Gastroesophageal sphincter (tissue), 4 donors: ENCODE measurements at places on chromosomes 6 and 20. TPM values are rescaled to one million over a fixed set of nuclear protein-coding genes. Genes with fewer than 3 reads are reported as not detected.

DNA sequence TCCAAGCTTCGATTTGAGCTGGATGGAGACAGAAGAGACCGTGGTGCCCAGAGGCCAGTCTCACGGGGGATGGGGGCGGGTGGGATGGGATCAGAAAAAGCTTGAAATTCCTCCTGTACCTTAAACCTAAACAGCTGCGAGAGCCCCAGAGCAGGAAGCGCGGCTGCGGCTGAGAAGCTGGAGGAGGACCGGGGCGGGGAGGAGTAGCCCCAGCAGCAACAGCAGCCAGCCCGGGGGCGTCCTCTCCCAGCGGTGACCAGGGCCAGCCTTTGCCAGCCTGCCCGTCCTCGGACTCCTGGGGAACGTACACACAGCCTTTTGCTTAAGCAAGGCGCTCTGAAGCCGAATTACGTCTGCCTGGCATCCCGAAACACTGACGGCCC, 17.4 kb upstream of the PRDM13 start:
- ATAC-seq = peak; percentile 25
- H3K36me3 ChIP-seq = no peaks in the 10 kb centered on the region
- H3K27ac ChIP-seq = no peak overlapping the region
- H3K27me3 ChIP-seq = peaks cover 69% of the 10 kb centered on the region

DNA sequence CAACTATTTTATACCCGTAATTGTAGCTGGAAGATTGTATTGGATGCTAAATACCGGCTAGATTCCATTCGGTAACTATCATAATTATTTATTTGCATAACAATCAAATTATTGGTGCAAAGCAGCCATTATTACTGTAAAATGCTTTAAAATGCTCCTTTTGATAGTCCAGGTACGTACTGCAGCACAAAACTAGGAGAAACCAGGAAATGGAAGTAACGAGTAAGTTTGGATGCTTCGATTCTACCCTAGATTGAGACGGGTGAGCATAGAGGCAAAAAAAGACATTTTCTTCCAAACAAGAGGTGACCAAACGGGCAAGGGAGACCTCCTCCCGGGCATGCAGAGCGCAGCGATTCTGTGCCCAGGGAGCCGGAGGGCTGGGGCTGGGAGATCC, 469 bp upstream of the XRN2 start:
- H3K27ac ChIP-seq = peak overlapping the region; percentile 98
- no peaks in the 10 kb centered on the region for H3K27me3 ChIP-seq
- H3K36me3 ChIP-seq = no peaks in the 10 kb centered on the region
- H3K4me3 ChIP-seq = peak overlapping the region; percentile 59
- peak; percentile 43 for ATAC-seq

DNA sequence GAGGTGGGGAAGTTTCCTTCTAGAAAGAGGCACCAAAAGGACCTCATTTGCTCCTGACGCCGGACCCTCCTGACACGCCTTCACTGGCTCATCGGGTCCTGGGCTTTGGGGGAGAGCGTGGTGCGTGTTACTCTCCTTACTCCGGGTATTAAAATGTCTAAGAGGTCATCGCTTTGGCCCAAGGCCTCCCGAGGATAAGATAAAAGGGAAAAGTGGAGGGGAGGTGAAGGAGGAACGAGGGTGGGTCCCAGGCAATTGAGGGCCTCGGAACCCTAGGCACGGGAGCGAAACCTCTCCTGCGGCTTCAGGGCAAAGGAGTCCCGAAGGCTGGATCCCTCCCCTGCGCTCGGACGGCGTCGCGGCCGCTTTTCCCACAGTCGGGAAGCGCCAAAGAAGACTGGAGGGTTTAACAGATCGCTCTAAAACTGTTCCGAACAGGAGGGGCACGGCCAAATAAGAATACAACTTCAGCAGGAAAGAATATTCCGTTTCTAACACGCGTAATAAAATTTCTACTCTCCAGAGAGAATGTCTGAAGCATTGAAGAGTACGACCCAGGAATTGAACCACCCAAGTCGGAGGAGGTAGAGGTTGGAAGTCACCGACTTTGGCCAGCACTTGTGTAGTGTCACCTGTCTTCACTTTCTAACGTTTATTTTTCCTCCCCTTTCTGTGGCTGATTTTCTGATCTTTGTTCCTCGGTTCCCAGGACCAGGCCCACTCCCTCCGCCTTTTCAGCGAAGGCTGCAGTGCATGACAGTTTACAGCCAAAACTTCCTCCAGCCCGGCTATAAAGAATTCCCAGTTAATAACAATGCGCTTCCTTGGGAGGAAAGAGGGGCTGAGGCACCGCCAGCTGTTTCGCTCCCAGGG, 2.1 kb upstream of the TBXT start:
- no peak overlapping the region for H3K27ac ChIP-seq
- peaks cover 98% of the 10 kb centered on the region for H3K27me3 ChIP-seq
- peaks cover 18% of the 10 kb centered on the region for H3K4me1 ChIP-seq
- no peak overlapping the region for H3K4me3 ChIP-seq
- H3K36me3 ChIP-seq = no peaks in the 10 kb centered on the region
- ATAC-seq = no peak

SLC13A3 gene
- total RNA-seq = 0.67 TPM

TREML1 gene
- total RNA-seq = not detected
